ENCODE measurements at places on chromosomes 2 and 18. TPM values are rescaled to one million over a fixed set of nuclear protein-coding genes. Genes with fewer than 3 reads are reported as not detected.
A peak's percentile ranks its signal among the peaks of the same experiment; 100 is the strongest.

The ATP6V1B1 gene
- not detected for total RNA-seq

The EGR4 gene
- total RNA-seq: 0.30 TPM

The PIAS2 gene
- total RNA-seq: 38.6 TPM

- peaks cover 7% of the 10 kb centered on the region for H3K4me1 ChIP-seq
- no peaks in the 10 kb centered on the region for H3K36me3 ChIP-seq
- no peak within 1 kb of the TSS for H3K4me3 ChIP-seq
- no peaks in the 10 kb centered on the region for H3K27me3 ChIP-seq
- peak; percentile 20 for DNase-seq
Measured at GRCh38 chr2:157257312-157258252, at the start of gene GALNT5. TSS of gene GALNT5 (plus strand) at chr2:157257705. CDS start at chr2:157258083, 378 bp downstream.

DNA sequence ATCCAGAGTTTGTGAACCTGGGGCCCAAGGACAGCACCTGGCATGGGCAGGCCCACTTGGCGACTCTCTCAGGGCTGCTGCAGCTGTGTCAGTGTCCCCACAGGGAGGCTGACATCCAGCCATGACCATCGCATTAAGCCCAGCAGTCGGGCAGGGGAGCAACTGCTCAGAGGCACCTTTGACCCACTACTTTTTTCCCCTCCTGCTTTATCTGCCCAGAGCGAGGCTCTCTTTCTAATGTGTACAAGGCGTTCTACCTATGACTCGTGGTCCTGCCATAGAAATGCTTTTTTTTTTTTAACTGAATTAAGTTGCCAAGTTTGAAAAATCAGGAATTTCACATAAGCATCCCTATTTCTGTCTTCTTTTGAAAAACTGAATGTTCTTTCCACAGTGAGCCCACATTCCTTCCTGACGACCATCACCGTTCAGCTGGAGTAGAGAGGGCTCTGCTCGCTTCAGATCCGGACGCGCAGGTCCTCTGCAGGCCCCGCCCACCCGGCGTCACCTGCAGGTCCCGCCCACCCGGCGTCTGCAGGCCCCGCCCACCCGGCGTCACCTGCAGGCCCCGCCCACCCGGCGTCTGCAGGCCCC is 403 bp upstream of the CLUL1 start:
- H3K27me3 ChIP-seq: peaks cover 22% of the 10 kb centered on the region
- H3K4me1 ChIP-seq: no peaks in the 10 kb centered on the region
- no peak overlapping the region for H3K4me3 ChIP-seq
- no peak for DNase-seq
- H3K27ac ChIP-seq: no peak overlapping the region

DNA sequence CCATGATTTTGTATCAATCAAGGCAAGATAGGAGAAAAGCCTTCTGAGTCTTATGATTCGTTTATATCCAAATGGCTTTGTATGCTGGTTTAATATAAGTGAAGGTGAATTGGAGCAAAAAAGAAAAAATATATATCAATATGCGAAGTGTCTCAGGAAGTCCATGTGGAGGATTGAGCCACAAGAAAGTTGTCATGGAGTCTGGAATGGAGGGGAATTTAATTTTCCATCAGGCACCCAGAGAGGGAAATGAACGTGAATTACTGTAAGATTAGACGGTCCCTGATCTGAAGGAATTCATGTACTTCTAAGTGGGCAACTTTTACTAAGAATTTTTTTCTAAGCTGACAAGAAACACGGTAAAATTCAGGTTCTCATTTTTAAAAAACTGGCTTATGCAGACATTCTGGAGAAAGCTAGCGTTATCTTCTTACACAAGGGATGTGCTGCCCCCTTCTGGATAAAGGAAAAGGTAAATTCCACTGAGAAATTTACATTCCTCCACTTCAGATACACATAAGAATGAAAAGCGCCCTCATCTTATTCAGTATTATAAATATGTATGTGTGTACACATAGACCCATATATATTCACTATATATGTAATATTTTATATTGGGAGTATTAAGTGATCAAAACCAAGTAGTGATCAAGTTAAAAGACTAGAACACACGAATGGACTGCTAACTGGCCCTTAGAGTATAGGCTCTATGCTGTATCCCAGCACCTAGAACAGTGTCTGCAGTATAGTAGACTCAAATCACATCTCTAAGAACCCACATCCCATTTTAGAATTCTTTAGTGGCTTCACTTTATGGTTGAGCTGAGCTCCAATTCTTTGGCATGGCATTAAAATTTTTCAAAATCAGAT is 289.0 kb upstream of the TFPI start:
- H3K27me3 ChIP-seq: no peaks in the 10 kb centered on the region
- no peak overlapping the region for H3K27ac ChIP-seq
- H3K4me3 ChIP-seq: no peak overlapping the region

- no peak for DNase-seq
- no peak overlapping the region for H3K4me3 ChIP-seq
- no peaks in the 10 kb centered on the region for H3K36me3 ChIP-seq
- H3K27ac ChIP-seq: no peak overlapping the region
Measured at GRCh38 chr18:14921031-14921430, 173.1 kb downstream of the ANKRD30B start.

GRCh38 chr2:197707316-197708213 is 2.4 kb downstream of the MARS2 start:
- H3K27ac ChIP-seq: no peak overlapping the region
- DNase-seq: no peak
- H3K27me3 ChIP-seq: no peaks in the 10 kb centered on the region
- no peak overlapping the region for H3K4me3 ChIP-seq
- H3K36me3 ChIP-seq: no peaks in the 10 kb centered on the region

GRCh38 chr2:162215162-162215561 is 28.1 kb downstream of the FAP start:
- no peak for DNase-seq
- no peak overlapping the region for H3K4me3 ChIP-seq
- H3K4me1 ChIP-seq: no peaks in the 10 kb centered on the region
- H3K36me3 ChIP-seq: no peaks in the 10 kb centered on the region
- H3K27ac ChIP-seq: no peak overlapping the region

DNA sequence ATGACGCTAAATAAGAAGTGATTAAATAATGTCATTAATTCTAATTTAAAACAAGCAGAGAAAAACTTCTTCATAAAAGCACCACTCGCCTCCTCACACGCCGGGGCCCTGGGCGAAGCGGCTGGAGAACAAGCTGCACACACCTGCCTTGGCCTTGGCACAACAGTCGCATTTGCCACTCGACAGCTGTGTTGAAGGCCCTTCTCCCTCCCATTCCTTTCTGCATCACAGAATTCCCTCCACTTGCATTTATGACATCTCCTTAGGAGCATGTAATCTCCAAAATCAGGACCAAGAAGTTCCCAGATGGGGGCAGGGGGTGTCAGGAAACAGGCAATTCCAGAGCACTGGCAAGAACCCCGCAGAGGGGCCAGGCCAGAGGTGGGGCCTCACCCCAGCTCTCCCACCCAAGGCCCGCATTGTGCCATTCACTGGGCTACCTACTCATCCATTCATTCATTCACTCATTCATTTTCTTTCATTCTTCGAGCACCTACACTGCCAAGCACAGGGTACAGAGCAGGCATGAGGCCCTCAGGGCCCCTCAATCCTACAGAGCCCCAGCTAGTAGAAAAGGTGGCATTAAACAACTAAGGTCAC is 6.4 kb downstream of the HDAC4 start:
- no peaks in the 10 kb centered on the region for H3K27me3 ChIP-seq
- H3K27ac ChIP-seq: no peak overlapping the region
- DNase-seq: no peak
- H3K36me3 ChIP-seq: no peaks in the 10 kb centered on the region
- H3K4me1 ChIP-seq: peaks cover 87% of the 10 kb centered on the region

DNA sequence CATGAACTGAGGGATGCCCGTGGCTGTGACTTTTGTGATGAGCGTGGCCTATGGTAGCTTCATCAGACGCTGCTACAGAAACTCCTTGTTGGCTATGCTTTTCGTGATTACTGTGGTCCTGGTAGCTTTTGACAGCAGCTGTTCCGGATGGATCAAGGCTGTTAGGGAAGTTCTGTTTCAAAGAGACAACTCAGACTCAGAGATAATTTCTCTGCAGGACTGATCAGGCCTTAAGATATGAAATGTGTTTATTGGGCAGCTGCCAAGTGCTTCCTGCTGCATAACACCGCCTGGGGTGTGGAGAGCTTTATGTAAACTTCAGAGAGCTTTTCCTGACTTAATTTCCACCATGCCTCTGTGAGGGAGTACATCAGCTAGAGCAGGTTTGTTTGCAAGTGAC is 243.8 kb downstream of the TSN start:
- no peaks in the 10 kb centered on the region for H3K36me3 ChIP-seq
- no peak overlapping the region for H3K27ac ChIP-seq
- no peak for DNase-seq
- H3K4me1 ChIP-seq: no peaks in the 10 kb centered on the region
- no peak overlapping the region for H3K4me3 ChIP-seq

DNA sequence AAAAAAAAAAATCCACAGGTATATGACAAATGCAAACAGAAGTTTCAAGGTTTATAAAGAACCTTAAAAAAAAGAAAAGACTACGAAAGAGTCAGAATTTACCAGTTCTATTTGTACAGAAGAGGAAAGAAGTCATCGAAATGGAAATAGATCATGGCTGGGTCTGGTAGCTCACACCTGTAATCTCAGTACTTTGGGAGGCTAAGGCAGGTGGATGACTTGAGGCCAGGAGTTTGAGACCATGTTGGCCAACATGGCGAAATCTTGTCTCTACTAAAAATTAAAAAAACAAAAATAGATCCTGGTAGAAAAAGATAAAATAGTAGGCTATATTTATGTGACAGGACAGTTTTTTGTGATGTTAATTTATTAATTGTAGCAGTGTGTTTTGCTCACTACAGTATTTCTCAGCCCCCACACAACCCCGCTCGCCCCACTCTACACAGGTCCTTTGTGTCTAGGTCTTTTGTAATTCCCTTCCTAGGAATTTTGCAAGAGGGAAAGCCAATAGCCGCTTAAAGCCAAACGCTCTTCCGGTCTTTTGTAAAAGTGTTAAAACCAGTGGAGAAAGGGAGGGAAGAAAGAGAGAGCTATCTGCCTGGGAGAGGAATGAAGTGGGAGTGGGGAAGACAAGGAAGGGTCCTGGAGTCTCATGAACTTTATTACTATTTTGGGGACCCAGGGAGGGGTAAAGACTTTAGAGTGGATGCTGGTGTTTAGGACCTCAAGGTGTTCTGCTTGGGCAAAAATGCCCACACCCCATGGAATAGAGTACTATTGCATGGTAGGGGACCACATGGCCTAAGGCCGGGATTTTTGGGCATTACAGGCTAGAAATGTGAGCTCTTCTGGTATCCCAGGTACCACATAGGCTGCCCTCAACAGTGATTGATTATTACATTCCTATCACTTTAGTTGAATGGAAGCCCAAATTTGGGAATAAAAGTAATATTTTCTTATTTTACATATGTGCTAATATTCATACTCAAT is 59.4 kb upstream of the XPO1 start:
- no peak overlapping the region for H3K27ac ChIP-seq
- H3K4me3 ChIP-seq: no peak overlapping the region
- no peak for DNase-seq
- H3K36me3 ChIP-seq: no peaks in the 10 kb centered on the region
- H3K27me3 ChIP-seq: no peaks in the 10 kb centered on the region

DNA sequence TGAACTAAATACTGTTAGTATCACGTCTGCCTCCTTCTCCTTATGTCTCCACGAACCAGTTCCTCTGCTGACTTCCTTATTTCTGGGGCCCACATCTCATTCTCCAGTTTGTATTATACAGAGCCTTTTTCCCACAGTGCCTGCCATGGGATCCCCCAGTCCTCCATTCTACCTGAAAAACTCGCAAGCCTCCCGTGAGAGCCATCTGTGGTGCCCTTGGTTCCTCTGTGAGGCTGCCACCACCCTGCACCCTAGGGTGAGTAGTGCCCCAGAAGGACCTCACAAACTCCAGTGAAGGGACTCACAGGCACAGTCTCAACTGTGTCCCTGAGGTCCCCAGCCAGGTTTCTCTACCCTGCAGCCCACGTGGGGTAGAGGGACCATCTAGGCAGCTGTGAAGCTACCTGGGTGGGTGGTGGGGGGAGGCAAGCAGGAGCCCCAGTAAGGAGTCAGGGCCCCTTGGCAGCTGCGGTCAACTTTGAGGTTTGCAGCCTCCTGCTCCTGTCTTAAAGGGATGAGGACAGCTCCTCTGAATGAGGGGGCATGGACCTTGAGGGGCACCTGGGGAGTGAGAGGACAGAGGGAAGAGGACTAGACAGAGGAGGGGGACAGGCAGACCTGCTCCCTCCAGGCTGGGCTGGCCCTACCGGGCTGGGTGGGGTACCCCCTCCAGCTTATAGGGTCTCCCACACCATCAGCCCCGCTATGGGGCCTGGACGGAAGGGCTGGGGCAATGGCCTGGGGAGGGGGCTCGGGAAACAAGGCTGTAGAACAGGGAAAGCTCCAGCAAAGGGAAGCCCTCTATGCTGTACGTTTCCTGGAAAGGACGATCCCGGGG is 1.0 kb downstream of the PSTPIP2 start:
- peaks cover 15% of the 10 kb centered on the region for H3K4me1 ChIP-seq
- no peaks in the 10 kb centered on the region for H3K27me3 ChIP-seq
- no peaks in the 10 kb centered on the region for H3K36me3 ChIP-seq
- DNase-seq: no peak
- H3K4me3 ChIP-seq: peak overlapping the region; percentile 60
